ENCODE measurements at places on chromosomes 16 and 17.

- DNase-seq = no peak
Observed at GRCh38 chr16:83577078-83577745, 230.6 kb upstream of the HSBP1 start.

- no peak for DNase-seq
Observed at GRCh38 chr16:75627851-75628250, 4.8 kb upstream of the ADAT1 start.

DNA sequence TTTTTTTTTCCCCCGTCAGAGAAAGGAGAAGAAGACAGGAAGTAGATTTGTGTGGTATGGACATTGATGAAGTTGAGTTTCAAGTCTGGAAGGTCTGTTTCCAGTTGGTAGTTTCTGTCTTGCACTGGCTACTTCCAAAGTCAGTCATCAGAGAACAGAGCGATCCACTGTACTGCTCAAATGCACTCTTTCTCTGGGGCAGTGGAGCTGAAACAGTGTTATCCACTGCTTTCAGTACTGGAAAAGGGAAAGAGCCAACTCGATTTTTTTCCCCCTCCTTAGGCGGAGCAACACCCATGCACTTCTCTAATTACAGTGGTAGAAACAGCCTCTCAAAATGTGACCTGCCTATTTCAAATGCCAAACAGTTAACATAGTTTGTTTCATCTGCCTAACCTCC is 7.4 kb downstream of the PRKCA start:
- no peak for DNase-seq

- DNase-seq = peak; percentile 72
Observed at GRCh38 chr17:46191322-46192188, 1.7 kb downstream of the KANSL1 start.

DNA sequence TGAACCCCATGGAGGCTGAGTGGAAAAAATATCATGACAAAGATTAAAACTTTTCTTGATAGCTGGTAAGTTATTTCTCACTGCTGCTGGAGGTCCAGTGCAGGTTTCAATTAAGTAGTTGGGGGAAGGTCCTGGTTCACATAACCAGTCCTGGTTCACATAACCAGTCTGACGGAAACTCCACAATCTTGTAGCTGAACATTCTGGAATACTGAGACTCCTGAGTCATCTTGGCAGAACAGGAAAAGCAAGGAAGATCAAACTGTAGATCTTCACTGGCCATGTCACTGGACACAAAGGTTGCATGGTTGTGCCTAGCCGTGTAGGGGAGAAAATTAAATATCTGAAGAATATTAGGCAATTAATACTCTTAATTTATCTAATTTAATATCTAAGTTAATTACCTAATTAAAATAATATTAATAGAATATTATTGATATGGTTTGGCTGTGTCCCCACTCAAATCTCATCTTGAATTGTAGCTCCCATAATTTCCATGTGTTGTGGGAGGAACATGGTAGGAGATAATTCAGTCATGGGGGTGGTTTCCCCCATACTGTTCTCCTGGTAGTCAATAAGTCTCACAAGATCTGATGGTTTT is 48.6 kb upstream of the CNTNAP4 start:
- no peak for DNase-seq

DNA sequence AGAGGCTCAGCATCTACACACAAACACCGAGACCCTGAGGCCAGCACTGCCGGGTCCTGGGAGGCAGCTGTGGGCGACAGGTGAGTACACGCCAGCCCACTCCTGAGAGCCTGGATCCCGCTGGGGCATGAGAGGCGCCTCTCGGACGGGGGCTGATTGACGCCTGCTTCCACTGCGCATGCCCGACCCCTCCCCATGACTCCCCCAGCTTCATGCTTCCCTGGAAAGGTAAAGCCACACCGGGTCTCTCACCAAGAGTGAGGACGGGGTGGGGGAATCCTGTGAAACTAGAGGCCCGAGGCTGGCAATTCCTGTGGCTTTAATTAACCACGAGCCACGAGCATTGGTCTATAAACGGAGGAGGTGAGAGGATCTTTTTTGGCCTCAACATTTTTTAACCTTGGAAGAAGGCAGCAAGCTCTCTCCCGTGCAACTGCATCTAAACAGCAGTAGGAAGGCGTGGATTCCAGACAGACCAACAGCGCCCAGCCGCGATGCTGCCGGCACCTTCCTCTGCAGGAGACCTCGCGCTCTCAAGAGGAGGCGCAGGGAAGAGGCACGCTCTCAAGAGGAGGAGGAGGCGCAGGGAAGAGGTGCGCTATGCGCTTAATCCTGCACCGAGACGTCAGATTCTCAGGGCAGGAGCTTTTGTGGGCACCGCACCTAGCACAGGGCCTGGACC is 71.8 kb upstream of the METRNL start:
- DNase-seq = peak; percentile 65

- no peak for DNase-seq
Observed at GRCh38 chr17:15298176-15298575, 33.0 kb upstream of the PMP22 start.

DNA sequence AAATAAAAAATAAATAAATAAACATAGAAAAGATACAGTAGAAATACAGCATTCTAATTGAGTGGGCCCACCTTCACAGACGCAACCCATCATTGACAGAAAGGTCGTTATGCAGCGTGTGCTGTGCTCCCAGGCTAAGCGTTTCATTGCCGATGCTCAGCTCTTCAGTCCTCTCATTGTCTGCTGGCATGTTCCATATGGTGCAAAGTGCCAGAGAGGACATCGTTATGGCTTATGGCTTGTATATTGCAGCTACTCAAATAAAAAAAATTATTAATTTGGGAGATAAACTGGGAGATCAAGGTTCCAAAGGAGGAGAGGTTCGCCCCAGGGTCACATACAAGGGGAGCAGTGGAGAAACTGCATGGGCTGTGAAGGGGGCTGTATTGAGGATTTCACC is 11.3 kb upstream of the UBALD2 start:
- no peak for DNase-seq

GRCh38 chr16:15643946-15644250 is 944 bp upstream of the MARF1 start:
- no peak for DNase-seq

DNA sequence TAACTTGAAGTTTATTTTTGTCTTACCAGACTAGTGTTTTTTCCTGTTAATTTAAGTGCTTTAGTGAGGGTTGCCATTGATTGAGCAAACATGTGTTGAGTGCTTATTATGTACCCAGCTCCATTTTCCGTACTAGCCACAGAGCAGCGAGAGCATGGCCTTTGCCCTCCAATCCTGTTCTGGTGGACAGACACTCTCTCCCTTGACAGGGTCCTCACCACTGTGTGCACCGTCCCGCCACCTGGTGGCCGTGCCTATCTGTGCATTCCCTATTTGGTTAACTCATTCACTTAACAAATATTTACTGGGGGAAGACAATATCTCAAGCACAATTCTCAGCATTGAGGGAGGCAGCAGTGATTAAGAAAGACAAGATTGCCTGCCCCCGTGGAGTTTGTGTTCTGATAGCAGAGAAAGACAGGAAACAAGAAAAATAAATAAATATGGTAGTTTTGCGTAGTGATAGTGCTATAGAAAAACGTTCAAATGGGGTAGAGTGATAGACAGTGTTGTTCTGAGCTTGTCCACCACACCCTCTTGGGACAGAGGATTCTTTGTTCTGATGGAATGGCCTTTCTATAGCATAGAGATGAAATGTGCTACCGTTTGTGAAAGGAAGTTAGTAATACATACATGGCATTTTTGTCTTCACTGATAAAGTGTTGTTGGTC is 13.0 kb downstream of the CDH13 start:
- peak; percentile 76 for DNase-seq

GRCh38 chr17:33115366-33115765 is 123.7 kb downstream of the SPACA3 start:
- no peak for DNase-seq

DNA sequence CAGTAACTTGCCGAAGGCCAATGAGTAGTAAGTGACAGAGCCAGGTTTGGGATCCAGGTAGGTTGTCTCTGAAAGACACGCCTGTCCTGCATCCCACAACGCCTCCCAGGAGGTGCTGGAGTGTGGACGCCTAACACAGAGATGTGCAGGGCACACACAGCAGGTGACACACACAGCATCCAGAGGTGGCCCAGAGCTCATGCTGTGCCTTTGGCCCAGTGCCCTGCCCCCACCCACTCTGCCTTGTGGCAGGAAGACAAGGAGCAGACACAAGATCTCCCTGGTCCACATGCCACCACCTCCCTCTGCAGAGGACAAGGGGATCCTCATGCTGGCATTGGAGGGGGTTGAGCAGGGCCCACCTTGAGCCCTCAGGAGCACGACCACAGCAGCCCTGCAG is 14.7 kb upstream of the STH start:
- DNase-seq = no peak

DNA sequence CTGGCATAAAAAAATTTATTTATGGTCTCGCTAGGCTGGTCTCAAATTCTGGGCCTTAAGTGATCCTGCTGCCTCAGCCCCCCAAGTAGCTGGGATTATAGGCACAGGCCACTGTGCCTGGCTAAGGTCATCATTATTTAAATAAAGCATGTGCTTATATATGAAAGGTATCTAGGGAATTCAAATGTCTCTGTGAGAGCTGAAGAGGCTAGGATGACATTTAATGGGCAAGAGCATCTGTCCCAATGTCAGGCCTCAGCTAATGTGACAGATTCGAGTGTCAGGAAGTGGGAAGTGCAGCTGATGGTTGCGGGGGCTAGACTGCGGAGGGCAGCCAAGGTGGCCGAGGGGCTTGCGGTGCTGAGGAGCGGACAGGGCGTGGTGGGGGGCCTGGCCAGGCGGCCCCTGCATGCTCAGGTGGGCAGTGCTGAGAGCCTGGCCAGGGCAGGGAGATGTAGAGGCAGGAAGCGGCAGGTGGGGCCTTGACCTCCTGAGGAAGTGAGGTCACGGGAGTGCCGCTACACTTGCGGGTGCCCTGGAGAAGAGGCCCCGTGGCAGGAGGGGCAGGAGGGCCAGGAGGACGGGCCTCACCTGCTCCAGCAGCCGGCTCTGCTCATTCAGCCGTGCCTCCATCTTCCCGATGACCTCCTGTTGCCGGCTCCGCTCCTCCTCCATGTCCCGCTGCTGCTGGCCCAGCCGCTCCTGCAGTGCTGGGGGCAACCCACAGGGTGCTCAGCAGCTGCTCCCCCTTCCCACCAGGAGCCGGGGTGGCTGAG is 12.6 kb upstream of the MRPL38 start:
- peak; percentile 15 for DNase-seq

GRCh38 chr17:49469831-49470810 is 25.0 kb upstream of the NGFR start:
- no peak for DNase-seq

GRCh38 chr16:83926726-83927397 is 26.2 kb upstream of the OSGIN1 start:
- peak; percentile 41 for DNase-seq

GRCh38 chr16:65062736-65063583 is 58.9 kb downstream of the CDH11 start:
- DNase-seq = no peak

DNA sequence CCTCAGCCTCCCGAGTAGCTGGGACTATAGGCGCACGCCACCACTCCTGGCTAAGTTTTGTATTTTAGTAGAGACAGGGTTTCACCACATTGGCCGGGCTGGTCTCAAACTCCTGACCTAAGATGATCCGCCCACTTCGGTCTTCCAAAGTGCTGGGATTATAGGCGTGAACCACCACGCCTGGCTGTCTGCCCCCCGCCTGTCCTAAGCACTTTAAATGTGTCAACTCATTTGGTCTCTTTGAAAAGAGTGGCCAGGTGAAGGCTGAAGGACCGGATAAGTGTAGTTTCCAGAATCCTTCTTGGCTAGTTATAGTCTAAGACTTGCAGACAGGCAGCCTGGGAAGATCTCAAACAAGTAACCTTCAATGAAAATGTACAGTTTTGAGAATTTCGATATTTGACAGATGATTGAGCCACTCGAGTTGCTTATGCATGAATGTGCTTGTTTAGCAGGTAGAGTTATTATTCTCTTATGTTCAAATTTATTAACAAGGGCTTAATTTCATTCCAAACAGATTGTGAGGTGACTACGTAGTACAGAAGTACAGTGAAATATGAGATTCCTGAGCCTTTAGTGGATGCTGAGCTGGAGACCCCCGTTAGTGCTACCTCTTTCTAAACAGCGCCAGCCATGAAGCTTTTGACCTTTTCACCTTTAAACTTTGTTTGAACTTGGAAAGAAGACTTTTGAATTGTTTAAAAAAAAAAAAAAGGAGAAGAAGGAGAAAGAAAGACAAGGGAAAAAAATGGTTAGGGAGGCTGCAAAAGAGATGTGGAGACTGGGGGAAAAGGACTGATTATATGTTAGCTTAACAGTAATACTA is 164.4 kb upstream of the TBX2 start:
- no peak for DNase-seq

DNA sequence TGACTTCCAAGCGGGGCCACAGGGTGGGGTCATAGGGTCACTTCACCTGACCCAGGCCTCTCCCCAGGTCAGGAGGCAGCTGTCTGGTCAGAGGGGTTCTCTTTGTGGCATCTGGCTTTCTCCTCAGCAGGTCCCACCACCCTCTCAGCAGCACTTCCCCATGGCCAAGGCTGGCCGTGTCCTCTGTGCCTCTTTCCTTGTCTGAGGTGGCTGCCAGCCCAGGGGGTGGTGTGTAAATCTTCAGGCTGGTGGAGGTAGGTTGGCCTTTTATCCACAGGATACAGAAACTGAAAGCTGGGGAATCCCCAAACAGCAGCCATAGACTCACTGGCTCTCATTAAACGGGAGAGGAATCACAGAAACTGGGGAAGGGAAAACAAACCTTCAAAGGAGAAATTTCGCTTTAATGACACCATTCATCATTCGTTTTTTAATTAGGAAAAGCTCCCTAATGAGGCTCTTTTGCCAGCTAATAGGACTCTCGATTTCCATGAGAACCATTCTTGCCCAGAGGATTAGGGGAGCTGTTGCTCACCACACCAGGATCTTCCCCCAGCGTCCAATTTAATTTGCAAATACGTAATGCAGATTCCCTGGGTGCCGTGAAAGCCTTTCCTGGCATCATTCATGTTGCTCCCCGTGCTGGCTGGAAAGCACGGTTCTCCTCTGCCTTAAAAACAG is 18.0 kb downstream of the C17orf75 start:
- DNase-seq = no peak
